ENCODE measurements at places on chromosomes 7 and 10.

DNA sequence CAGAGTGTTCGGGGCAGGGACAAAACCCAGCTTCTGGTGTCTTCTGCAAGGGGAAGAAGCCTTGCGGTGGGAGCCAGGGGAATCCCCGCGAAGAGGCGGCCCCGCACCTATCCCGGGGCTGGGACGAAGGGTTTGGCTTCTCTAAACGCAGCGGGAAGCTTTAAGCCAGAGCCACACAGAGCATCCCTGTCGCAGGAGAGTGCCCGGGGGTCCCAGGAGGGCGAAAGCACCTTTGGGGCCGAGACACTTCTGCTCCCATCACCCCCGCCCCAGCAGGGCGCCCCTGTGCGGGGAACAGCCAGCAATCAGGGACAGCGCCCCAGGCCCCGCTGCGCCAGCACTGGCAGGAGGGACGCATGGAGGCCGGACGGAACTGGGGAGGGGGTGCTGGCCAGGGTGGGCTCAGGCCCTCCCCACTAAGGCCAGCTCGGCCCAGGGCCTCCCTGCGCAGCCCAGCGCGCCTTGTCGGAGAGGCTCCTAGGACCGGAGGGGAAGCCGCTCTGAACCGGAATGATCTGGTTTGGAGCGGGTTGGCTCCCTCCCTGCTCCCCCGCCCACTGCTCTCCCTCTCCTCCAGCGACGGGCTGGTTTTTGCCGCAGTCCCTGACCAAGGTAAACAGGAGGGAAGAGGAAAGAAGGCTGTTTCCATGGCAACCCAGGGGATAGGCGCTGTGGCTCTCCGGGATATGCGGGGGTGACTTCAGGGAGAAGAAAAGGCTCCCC lies 63.9 kb downstream of the TMEM209 start:
- no peak for DNase-seq

GRCh38 chr7:139942636-139943035 lies 113.6 kb downstream of the TBXAS1 start:
- DNase-seq: no peak

DNA sequence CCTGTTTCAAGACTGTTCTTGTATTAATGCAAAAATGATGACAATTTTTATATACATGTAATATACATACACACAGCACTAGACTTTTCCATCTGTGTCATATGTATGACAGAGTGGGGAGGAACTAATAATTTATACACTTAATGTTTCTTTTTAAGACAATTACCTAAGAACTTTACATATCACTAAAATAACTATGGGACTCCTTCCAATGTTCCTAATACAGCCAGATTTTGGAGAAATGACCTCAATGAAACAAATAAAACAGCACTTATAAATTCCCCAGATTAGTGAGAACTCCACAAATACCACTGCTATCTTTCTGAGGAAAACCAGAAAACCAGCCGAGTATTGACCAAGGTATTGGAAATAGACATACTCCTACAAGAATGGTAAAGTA lies 199.4 kb downstream of the ELMO1 start:
- no peak for DNase-seq

DNA sequence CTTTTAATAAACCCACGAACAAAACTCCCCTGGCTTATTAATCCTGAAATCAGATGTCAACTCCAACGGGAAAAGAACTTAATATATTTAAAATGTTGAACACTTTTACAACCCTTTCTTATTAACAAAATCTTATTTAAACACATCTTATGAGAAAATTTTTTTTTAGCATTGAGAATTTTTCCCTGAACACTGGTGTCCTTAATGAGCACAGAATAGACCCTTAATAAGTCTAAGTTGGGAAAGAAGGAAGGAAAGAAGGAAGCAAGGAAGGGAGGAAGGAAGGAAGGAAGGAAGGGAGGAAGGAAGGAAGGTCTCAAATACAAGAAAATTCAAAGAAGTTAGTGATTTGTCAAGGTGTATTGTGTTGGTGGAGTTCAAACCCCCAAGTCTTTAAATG lies 129.2 kb upstream of the COL1A2 start:
- DNase-seq: no peak

DNA sequence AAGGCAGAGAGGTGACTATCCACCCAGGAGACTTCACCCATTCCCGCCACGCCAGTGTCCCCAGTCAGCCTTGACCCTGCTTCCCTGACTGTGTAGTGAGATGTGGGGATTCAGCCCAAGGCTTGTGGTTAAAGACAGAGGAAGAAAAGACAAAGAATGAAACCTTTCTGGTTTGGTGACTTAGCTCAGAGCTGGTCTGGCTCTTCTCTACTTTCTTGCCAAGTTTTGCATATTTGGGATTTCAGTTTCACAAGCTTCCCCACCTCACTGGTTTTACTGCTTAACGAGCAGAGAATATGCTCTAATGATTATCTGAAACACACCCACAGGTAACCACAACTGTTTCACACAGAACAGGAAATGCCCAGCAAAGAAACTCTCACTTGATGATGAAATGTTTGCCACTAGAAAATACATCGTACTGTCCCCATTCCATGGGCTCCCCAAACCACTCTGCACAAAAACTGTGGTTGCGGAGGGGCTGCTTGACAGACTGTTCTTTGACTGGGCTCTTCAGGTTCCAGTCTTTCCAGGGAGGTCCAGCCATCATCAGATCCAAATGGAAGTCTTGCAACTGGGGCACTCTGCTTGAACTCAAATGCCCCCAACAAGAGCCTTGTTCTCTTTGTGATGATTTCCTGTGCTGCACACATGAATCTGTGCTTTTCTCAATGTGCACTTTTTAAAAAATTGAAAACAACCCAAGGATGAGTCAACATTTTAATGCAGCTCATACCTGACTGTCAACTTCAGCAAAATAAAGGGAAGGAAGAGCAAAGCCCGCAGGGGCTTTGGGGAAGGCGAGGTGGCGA lies 95.5 kb downstream of the CTBP2 start:
- DNase-seq: peak; percentile 34

GRCh38 chr7:132211971-132212370 lies 364.3 kb downstream of the PLXNA4 start:
- DNase-seq: no peak

DNA sequence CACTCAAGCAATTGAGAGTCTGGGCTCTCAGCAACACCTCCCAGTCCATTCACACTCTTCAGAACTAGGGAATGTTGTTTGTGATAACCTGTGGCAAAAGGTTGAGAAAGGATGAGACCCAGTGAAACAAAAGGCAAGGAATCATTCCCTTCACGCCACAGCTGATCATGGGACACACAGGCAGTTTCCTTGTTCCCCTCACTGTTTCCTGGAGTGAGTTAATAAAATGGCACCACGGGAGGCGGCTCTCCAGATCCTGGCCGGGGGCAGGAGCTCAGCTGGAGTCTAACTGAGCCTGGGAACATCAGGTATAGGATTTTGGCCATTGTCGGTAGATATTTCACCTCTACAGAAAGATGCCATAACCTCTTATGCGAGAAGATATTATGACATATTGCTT lies 107.3 kb upstream of the FAM171A1 start:
- DNase-seq: no peak

DNA sequence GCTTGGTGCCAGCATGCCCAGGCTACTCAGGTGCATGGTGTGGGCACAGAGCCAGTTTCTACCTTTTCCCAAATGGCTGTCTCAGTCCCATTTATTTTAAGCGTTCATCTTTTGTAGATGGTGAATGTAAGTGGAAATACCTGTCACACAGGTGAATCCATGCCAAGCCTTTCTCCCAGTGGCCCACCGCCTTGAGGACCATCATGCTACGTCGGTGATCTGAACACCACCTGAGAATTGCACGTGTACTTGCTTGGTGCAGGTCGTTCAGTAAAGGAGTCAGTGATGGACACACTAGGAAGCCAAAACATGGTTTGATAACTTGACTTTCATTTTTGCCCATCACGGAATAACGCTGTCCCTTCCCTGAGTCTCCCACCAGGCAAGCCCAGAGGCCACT lies 666.7 kb upstream of the FOXK1 start:
- DNase-seq: no peak

GRCh38 chr10:132904181-132904813 lies 38.1 kb downstream of the CFAP46 start:
- DNase-seq: peak; percentile 51

GRCh38 chr7:26930845-26931244 lies 66.5 kb upstream of the SKAP2 start:
- no peak for DNase-seq

DNA sequence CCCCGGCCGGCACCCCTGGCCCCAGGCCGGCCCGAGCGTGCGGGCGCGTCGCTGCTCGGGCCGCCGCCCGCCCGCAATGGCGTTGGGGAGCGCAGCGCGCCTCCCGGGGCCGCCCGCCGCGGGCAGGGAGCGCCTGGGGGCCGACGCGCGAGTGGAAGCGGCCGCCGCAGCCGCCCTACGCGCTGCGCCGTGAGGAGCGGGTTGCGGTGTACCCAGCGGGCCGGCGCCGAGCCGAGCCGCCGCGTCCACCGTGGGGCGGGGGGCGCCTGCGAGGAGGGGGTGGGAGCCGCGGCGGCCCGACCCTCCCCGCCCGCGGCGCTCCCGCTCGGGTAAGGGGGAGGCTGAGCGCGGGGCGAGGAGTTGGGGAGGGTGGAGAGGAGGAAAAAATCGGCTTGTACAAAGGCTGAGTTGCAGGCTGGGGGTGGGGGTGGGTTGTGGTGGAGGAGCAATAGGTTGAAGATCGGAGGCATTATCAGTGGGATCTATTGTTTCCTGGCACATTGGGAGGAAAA lies 473 bp downstream of the PPP1R9A start:
- DNase-seq: no peak

GRCh38 chr10:43945094-43945730 lies 296.5 kb upstream of the ZNF32 start:
- DNase-seq: no peak

DNA sequence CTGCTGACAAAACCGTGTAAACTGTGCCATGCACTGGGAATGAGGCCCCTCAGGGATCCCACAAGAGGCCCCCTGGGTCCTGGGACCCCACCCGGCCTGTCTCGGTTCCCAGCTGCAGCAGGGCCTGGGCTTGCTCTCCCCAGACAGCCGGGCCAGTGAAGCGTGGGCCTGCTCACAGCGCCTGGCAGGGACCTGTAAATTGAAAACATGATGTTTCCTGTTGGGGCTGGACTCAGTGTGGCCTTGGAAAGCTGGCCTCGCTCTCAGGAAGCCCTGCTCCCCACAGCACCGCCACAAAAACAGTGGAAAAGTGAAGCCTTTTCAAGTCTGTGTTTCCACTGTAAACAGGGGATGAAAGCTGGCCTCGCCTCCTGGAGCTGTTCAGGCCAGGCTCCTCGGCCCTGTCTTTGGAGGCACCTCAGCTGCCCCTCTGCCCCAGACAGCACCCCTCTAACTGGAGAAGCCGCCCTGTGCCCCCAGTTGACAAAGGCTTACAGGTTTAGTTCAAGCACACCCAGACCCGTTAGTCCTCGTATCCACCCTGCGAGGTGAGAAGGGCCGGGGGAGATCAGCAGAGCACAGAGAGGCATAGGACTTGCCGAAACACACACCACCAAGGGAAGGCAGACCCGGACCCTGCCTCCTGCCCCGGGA lies 108.3 kb downstream of the ZMIZ1 start:
- DNase-seq: no peak

DNA sequence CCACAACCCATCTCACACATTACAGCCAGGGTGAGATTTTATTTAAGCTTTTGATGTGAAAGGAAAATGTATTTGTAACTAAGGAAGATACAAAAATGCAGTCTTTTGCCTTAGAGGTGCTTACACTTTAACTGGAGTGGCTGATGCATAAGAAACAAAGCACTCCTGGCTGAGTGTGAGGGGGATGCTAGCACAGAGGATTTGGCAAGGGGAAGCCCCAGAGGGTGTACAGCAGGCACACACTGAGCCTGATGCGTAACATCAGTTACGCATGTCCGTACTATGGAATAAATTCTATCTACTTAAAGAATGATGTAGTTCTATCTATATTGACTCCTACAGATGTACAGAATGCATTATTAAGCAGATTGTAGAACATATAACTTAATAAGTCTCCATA lies 17.8 kb downstream of the GIMAP8 start:
- no peak for DNase-seq

Data from KG1 (cell line).